ENCODE measurements at places on chromosomes 6 and 20. TPM values are rescaled to one million over a fixed set of nuclear protein-coding genes. Genes with fewer than 3 reads are reported as not detected.
A peak's percentile ranks its signal among the peaks of the same experiment; 100 is the strongest.

DNA sequence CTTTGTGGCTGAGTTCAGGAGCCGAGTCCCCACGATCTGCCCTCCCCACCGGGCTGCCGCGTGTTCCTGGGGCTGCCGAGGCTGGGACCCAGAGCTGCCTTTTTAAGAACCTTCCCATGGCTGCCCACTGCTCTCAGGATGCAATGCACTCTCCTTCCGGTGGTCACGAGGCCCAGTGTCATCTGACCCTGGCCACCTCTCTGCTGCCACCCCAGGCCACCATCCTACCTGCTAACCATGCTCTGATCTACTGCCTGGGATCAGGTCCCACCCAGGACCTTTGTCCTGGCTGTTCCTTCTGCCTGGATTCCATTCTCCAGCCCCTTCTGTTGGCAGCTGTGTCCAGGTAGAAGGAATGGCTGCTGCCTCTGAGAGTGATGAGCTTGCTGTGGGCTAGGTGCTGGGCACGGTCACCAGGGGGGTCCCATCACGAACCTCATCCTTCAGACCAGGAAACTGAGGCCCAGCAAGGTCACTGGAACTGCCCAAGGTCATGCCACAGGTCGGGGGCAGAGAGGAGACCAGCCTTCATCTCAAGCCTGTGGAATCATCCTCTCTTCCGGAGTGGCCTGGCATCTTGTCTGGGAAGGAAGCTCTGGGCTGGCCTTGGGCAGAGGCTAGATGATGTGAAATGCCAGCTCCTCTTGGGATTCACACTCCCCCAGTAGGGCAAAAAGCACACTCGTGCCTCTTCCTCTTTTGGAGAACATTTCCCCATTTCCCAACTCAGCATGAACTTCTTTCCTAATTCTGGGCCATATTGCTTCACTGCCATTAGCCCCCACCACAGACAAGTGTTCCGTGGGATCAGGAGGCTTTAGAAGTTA, 20.5 kb downstream of the PCK1 start:
- no peak for DNase-seq
- no peaks in the 10 kb centered on the region for H3K4me1 ChIP-seq
- H3K27me3 ChIP-seq: peaks cover 73% of the 10 kb centered on the region
- no peaks in the 10 kb centered on the region for H3K36me3 ChIP-seq
- no peak overlapping the region for H3K27ac ChIP-seq

- no peak overlapping the region for H3K4me3 ChIP-seq
- H3K36me3 ChIP-seq: no peaks in the 10 kb centered on the region
- no peak overlapping the region for H3K27ac ChIP-seq
- H3K4me1 ChIP-seq: no peaks in the 10 kb centered on the region
- DNase-seq: peak; percentile 4
Observed at GRCh38 chr6:69732640-69733039, 64.2 kb downstream of the LMBRD1 start.

The TRAPPC3L gene
- total RNA-seq: not detected

DNA sequence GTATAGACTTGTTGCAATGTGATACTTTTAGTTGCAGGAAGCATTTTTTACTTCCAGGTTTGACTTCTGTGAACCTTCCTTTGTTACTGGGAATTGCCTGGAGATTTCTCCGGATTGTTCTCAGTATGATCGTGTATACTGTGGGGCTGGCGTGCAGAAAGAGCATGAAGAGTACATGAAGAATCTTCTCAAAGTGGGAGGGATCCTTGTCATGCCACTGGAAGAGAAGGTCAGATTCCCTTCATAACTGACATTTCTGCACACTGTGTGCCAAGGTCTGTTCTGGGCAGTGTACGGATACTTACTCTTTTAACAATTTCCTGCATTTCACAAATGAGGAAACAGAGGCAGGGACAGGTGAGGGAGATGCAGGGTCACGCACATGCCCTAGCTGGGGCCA, 9.7 kb downstream of the PCMTD2 start:
- no peaks in the 10 kb centered on the region for H3K4me1 ChIP-seq
- no peak for DNase-seq
- no peak overlapping the region for H3K4me3 ChIP-seq
- H3K27me3 ChIP-seq: no peaks in the 10 kb centered on the region
- H3K27ac ChIP-seq: no peak overlapping the region
- peaks cover 52% of the 10 kb centered on the region for H3K36me3 ChIP-seq

GRCh38 chr6:44224965-44225305, 1.5 kb downstream of the SLC29A1 start:
- H3K4me1 ChIP-seq: peaks cover 56% of the 10 kb centered on the region
- peak overlapping the region; percentile 68 for H3K4me3 ChIP-seq
- H3K27ac ChIP-seq: no peak overlapping the region

DNA sequence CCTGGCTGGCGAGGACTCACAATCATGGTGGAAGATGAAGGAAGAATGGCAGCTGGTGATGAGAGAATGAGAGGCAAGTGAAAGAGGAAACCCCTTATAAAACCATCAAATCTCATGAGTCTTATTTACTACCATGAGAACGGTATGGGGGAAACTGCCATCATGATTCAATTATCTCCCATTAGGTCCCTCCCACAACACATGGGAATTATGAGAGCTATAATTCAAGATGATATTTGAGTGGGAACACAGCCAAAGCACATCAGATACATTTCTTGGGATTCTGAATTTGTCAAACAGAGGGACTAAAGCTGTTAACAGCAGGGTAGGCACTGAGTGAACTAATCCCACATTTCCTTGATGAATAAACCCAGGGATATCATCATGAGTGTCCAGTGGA, 116.2 kb upstream of the PLCB4 start:
- H3K27ac ChIP-seq: no peak overlapping the region
- DNase-seq: no peak
- H3K36me3 ChIP-seq: peaks cover 4% of the 10 kb centered on the region
- no peaks in the 10 kb centered on the region for H3K4me1 ChIP-seq

The VGLL2 gene
- total RNA-seq: not detected

The SH3BGRL2 gene
- 8.8 TPM for total RNA-seq

GRCh38 chr6:105170059-105170458, 9.8 kb downstream of the POPDC3 start:
- no peaks in the 10 kb centered on the region for H3K4me1 ChIP-seq
- H3K27me3 ChIP-seq: no peaks in the 10 kb centered on the region
- no peak for DNase-seq
- H3K4me3 ChIP-seq: no peak overlapping the region
- H3K27ac ChIP-seq: no peak overlapping the region

- H3K36me3 ChIP-seq: no peaks in the 10 kb centered on the region
- H3K4me1 ChIP-seq: peaks cover 16% of the 10 kb centered on the region
- no peak overlapping the region for H3K27ac ChIP-seq
- H3K4me3 ChIP-seq: no peak overlapping the region
- no peak for DNase-seq
Observed at GRCh38 chr20:25032478-25033264, 25.3 kb downstream of the ACSS1 start.

DNA sequence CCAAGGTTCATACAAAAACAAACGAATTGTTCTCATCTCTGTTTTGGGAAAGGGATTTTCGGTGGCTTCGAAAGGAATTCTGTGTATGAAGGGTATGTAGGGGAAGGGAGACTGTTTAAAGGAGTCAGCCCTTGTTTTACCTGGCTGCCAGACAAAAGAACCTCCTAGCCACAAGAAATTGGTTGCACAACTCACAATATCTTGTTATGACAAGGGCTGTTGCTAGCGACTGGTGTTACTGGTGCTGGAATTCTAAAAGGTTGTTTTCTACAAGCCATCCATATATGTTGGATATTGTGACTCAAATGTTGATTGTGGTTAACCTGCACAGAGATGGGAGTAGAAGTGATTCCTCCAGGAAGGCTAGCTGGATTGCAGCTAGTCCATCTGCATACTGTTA, 34.6 kb upstream of the CITED2 start:
- H3K27me3 ChIP-seq: no peaks in the 10 kb centered on the region
- peak; percentile 76 for DNase-seq
- H3K27ac ChIP-seq: peak overlapping the region; percentile 94
- H3K4me3 ChIP-seq: peak overlapping the region; percentile 58
- no peaks in the 10 kb centered on the region for H3K36me3 ChIP-seq

- peaks cover 6% of the 10 kb centered on the region for H3K36me3 ChIP-seq
Observed at GRCh38 chr6:15659181-15659580, 3.6 kb downstream of the DTNBP1 start.

The LGSN gene
- not detected for total RNA-seq

GRCh38 chr20:45230631-45231030, 9.5 kb downstream of the SEMG2 start:
- no peaks in the 10 kb centered on the region for H3K36me3 ChIP-seq
- no peaks in the 10 kb centered on the region for H3K4me1 ChIP-seq
- H3K4me3 ChIP-seq: no peak overlapping the region
- no peak for DNase-seq
- peaks cover 37% of the 10 kb centered on the region for H3K27me3 ChIP-seq

GRCh38 chr20:18404172-18404571, 62.7 kb downstream of the DZANK1 start:
- no peak overlapping the region for H3K27ac ChIP-seq
- H3K27me3 ChIP-seq: no peaks in the 10 kb centered on the region
- H3K4me3 ChIP-seq: no peak overlapping the region
- H3K36me3 ChIP-seq: peaks cover 11% of the 10 kb centered on the region

DNA sequence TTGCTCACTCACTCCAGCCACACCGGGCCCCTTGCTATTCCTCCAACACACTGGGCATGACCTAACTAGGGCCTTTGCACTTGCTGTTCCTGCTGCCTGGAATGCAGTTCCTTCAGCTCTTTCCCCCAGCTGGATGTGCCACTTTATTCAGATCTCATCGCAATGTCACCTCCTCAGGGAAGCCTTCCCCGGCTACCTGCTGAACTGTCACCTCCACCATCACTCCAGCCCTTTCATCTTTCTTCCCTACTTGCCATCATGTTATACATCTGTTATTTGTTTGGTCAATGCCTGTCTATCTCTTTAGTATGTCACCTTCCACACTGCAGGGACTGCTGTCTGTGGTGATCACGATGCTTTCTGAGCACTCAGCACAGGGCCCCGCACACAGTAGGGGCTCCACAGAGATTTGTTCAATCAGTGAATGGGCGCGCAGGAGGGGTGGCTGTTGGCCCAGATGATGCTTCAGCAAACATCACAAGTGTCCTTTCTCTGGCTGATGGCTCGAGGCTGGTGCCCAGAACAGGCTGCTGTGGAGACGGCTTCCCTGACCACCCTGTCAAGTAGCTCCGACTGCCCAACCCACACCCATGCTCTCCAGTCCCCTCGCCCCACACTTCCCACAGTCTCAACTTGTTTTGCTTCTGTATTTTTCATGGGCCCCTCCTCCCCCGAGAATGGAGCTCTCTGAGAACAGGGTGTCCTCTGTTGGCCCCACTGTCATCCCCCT, 31.8 kb downstream of the CEBPB start:
- no peak overlapping the region for H3K4me3 ChIP-seq
- peak overlapping the region; percentile 3 for H3K27ac ChIP-seq
- no peaks in the 10 kb centered on the region for H3K36me3 ChIP-seq
- DNase-seq: no peak
- no peaks in the 10 kb centered on the region for H3K27me3 ChIP-seq
- peaks cover 34% of the 10 kb centered on the region for H3K4me1 ChIP-seq

DNA sequence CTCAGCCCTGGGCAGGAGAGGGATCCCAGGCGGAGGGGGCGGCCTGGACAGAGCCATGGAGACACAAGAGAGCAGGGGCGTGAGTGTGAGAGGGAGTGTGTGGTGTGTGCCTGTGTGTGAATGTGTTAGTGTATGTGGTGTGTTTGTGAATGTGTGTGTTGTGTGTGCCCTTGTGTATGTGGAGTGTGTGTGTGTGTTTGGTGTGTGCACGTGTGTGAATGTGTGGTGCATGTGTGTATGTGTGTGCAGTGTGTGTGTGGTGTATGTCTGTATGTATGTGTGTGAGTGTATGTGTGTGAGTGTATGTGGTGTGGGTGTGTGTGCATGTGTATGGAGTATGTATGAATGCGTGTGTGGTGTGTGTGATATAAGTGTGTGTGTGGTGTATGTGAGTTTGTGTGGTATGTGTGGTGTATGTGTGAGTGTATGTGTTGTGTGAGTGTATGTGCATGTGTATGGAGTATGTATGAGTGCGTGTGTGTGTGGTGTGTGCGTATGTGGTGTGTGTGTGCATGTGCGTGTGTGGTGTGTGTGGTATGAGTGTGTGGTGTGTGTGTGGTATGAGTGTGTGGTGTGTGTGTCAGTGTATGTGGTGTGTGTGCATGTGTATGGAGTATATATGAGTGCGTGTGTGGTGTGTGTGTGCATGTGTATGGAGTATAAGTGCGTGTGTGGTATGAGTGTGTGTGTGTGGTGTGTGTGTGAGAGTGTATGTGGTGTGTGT, 175.2 kb upstream of the AFDN start:
- no peaks in the 10 kb centered on the region for H3K4me1 ChIP-seq
- H3K27ac ChIP-seq: no peak overlapping the region
- no peak for DNase-seq
- no peaks in the 10 kb centered on the region for H3K27me3 ChIP-seq

DNA sequence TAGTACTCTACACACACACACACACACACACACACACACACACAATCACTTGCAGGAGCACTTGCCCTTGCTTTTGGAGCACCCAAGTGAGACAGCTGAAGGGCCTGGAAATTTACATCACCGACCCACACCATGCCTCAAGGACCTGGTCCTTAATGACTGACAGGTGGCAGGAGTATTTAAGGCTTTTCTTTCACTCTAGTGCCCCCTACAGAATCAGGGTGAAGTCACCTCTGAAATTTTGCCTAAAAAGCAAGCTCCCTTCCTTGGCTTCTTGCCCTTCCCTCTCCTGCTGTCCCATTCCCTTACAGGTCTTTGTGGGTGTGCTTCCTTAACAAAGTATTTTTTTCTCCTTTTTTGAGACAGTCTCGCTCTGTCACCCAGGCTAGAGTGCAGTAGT, 353.5 kb upstream of the IRAK1BP1 start:
- H3K4me3 ChIP-seq: no peak overlapping the region
- H3K27ac ChIP-seq: no peak overlapping the region
- no peaks in the 10 kb centered on the region for H3K4me1 ChIP-seq
- DNase-seq: peak; percentile 30

The TMEM242 gene
- total RNA-seq: 10.1 TPM

DNA sequence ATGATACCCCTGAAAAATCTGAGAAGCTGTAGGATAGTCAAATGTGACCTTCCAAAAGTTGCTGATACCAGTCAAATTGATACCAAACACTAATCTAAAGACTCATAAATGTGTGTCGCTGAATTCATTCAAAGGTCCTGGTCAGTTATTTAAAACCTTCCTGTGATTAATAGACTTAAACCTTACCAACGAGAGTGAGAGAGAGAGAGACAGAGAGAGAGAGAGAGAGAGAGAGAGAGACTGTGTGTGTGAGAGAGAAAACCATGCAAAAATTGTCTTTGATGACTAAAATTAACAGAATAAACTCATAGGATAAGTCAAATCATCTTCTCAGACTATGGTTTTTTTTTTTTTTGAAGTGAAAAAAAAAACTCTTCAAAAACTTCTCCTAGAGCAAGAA, 370.9 kb upstream of the HS3ST5 start:
- no peak overlapping the region for H3K4me3 ChIP-seq
- no peaks in the 10 kb centered on the region for H3K4me1 ChIP-seq
- peaks cover 43% of the 10 kb centered on the region for H3K27me3 ChIP-seq
- no peak overlapping the region for H3K27ac ChIP-seq
- DNase-seq: no peak
- H3K36me3 ChIP-seq: no peaks in the 10 kb centered on the region
